ENCODE measurements at places on chromosomes 3 and 15.

DNA sequence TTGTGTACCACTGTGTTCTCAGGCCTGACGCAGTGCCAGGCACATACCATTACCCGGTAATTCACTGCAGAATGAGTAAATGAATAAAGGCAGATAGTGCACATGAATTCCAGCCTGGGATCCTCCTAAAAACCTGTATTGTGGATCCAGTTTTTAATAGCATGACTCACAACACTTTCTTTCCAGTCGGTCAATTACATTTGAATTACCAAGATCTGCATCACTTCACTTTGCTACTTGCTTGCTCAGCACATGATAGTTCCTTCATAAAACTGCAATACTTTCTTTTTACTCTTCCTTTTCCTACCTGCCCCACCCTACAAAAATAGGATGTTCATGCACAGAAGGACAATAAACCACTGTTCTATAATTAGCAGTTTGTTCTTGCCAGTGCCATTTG lies 553.8 kb downstream of the MAGI1 start:
- no peak for DNase-seq

GRCh38 chr3:78697426-78697825 lies 1070.4 kb downstream of the ROBO1 start:
- DNase-seq = no peak

DNA sequence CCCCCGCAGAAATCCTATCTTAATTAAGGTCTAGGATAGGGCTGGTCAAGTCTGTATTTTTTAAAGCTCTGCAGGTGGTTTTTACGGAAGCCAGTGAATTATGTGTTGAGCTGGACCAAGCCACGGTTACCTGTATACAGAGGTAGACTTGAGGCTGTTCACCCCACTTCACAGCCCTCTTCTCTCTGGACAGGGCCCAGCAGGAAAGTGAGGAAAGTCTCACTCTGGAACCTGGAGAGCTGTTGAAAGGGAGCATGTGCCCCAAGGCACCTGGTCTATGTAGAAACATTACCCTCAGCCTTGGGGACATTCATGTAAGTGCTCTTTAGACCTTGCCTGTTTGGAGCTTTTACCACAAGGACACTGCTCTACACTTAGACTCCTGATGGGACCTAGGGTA lies 6.9 kb downstream of the SEMA5B start:
- DNase-seq = no peak

- DNase-seq = no peak
Observed at GRCh38 chr3:99439892-99440291, 198.5 kb upstream of the COL8A1 start.

DNA sequence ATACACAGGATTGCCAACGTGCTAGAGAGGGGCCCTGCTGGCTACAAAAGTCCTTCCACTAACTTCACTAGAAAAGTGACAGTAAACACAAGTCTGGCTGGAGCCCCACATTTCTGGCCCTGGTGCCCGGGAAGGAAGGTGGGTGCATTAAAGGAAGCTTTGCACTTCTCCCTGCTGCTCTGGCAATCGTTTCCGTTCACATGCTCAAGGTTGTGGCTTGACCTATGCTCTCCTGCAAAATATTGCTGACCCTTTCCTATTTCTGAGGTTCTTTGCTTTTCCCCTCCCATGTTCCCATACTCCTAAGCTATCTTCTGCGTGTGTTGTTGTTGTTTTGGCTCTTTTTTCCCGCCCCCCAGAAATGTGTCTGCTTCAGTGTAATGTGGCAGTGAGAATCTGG lies 9.1 kb upstream of the CCR3 start:
- DNase-seq = no peak

All from NCI-H524 treated with DMSO at 0.1 percent for 48 hours (cell line).